NB4 (cell line): ENCODE measurements at places on chromosomes 6 and 20.
A peak's percentile ranks its signal among the peaks of the same experiment; 100 is the strongest.

GRCh38 chr20:19456595-19457395 is 244.4 kb downstream of the SLC24A3 start:
- DNase-seq, result peak; percentile 62

- peak; percentile 64 for DNase-seq
These were observed 81.1 kb downstream of the STXBP5 start for GRCh38 chr6:147285087-147285855.

GRCh38 chr6:7543789-7544424 is 2.4 kb downstream of the DSP start:
- peak; percentile 35 for DNase-seq

DNA sequence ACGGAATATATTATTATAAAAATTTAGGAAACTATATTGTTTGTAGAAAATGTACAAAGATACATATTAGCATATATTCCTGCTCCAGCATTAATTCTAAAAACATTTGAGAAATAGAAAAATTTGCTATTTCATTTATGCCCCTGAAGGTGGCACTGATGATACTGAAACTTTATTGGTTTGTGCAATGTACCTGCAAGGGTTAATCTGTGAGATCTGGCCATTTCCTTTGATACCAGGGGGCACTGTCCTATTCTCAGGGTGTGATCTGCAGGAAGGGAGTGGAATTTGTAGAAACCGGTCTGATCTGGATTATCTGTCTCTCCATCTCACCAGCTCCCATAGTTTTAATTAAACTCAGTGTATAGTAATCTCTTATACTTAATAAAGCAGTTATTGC is 625.1 kb upstream of the IMPG1 start:
- DNase-seq, result peak; percentile 12

GRCh38 chr6:41680182-41680965 is 42.1 kb downstream of the MDFI start:
- no peak for DNase-seq

DNA sequence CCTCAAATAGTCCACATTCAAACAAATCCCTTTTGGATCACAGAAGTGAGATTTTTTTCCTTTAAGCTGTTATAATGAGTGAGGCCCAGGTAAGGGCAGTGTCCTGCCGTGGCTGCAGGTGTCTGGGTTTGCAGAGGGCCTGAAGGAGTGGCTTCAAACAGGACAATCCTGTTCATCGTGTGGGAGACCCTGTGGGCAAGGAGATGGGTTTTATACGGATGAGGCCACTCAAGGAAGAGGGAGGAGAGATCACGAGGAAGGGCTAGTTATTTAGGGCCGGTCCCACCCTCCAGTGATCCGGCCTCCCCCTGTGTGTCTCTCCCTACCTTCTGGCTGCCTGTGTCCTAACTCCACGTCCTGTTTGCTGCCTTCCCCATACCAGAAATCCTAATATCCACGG is 33.8 kb downstream of the PPP1R14C start:
- no peak for DNase-seq

DNA sequence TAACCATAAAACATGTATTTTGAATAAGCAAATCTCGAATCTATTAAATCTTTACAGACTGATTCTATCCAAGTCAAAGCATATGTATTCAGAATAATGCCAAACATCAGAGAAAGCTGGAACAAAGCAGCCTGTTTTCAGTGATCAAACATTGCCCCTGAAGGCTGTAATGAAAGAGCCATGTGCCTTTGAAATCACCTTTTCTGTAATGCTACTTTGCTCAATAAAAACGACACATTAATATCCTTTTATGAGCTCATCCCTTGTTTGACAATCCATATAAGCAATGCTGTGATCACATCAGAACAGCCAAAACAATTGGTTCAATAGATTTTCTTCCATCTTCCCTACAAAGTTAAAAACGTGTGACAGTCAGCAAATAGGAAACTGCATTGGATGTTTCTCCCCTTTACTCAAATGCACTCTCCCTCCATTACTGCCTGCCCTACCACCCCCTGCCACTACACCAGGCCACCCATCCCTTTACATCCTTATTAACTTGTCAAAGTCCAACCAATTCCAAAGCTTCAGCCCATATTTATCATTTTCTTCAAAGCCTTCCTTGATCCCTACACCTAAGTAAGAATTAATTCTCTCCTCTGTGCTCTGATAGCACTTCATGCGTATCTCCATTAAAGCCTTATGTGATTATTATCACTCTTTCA is 42.0 kb downstream of the THEMIS start:
- no peak for DNase-seq

GRCh38 chr6:79586548-79586947 is 44.6 kb upstream of the SH3BGRL2 start:
- DNase-seq, result peak; percentile 16

GRCh38 chr6:14811775-14812428 is 434.0 kb upstream of the JARID2 start:
- DNase-seq, result no peak

DNA sequence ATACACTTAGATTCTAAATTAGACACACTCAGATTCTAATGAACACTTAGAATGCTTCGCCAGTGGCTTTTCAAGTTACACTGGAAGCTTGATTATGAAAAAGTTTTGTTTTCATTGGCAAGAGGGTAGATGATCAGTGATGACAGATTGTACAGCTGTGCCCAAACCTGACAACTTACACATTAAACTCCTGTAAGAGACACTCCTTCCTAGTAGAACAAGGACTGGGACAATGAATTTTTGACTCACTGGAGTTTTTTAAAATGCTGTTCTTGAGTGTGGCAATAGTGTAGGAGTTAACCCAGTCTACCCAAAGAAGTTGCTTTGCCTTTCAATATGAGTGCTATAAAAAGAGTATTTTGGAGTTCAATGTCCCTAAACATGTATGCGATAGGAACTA is 140.8 kb downstream of the SLC16A10 start:
- DNase-seq, result peak; percentile 21

GRCh38 chr6:7215798-7216231 is 97.2 kb downstream of the SSR1 start:
- DNase-seq, result no peak

GRCh38 chr6:36838896-36839748 is at the start of gene CPNE5:
Gene CPNE5 (minus strand): TSS chr6:36839444. CDS start chr6:36839377, 67 bp downstream.
- no peak for DNase-seq

DNA sequence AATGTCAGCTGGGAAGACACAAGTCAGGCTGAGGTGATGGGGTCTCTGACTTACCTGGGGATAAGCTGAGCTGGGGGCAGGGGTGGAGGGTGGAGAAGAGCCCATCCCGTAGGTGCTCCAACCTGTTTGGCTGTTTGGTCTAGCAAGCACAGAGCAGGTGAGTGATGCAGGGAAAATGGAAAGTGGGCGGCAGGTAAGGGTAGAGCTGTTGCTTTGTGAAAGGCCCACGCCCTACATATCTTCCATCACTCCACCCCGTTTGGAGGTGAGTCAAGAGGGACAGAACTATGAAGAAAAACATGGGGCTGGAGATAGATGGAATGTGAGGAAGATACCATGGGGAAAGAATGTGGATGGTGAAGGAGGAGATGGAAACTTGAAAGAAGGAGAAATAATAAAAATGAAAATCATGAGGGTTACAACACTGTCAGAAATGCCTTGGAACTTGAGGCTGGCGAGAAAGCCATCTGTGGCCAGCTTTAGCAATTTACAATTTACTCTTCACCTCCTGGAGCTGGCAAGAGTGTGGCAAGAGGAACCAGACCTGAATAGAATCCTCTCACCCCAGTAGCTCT is 1.3 kb downstream of the LY6G6C start:
- DNase-seq, result no peak

GRCh38 chr20:1346315-1346969 is 17.5 kb upstream of the SDCBP2 start:
- no peak for DNase-seq

DNA sequence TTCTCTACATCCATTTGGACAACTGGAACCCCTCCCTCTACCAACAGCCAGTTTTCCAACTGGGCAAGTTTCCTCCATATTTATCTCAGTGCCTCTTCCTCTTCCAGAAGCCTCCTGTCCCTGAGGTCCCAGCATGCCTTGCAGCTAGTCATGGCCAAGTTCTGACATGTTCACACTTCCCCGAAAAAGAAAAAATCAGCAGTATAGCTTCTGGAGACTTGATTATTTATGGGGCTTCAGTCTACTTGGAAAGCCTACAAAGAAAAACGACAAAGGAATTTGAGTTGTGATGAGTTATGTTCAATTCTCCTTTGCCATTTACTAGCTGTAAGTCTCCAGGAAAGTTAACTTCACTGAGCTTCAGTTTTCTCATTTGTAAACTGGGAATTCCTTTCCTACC is 406.5 kb downstream of the MAFB start:
- DNase-seq, result no peak

DNA sequence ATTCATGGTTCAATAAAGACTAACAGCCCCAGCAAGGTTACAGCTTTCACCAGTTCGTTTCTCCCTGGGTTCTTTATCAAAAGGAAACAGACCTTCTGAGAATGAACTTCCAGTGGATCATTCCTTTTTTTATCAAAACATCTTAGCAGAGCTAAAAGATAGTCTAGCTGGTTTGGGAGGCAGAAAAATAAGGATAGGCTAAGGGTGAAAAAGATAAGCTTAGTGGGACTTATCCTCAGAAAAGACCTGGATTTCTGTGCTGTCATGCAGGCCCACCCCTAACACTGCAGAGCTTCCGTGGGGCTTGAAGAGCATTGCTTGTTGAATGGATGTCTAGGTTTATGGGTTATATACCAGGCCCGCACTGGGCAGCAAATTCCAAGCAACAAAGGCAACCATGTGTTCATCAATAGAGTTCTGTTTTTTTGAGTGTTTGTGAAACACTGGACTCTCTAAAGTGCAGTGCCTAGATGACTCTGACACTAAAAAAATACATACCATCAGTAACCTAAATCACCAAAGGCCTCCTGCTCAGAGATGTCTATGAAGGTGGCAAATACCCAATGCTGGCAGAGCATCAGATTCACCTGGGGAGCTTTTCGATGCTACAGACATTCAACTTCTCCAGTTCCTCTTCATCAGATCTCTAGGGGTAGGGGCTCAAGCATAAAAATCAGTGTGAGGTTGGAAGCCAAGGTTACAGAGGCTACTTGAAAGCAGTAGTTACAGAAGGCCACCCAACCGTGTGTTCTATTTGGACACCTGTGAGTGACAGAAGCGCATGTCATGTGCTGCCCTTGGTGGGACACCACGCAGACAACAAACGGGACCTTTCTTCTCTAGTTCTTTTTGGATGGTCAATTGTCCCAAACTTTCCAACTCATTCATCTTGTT is 53.0 kb downstream of the TNFAIP3 start:
- DNase-seq, result no peak

- no peak for DNase-seq
These were observed 271.2 kb upstream of the THEMIS start for GRCh38 chr6:128172081-128172480.

DNA sequence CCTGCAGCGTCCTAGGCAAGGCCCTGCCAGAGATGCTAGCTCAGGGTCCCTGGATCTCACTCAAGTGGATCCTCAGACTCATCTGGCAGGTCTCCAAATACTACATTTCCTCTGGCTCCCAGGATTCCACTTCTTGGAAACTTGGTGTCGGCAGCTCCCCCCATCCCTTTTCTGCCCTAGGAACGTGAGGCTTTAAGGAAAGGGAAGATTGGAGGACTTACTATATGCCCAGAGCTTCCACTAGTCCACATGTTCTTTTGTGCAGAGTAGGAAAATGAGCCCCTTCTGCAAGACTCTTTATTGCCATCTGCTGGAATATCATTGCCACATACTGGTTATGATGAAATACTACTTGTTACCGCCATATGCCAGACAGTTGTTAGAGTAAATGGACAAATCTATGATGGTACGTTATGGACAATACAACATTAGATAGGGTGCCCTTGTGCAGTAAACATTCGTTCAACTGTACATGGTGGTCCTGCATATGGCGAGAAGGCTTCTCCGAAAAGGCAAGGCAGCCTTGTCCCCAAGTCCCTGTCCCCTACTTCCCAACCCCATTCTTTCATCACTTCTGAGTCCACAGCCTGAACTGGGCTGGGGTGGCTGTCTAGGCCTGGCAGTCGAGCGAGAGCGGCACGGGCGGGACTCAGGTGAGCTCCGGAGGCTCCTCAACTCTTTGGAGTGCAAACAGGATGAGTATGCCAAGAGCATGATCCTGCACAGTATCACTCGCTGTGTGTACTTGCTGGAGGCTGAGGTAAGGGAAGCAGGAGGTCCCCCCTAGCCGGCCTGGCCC is 780 bp downstream of the ARMC12 start:
- DNase-seq, result peak; percentile 88

DNA sequence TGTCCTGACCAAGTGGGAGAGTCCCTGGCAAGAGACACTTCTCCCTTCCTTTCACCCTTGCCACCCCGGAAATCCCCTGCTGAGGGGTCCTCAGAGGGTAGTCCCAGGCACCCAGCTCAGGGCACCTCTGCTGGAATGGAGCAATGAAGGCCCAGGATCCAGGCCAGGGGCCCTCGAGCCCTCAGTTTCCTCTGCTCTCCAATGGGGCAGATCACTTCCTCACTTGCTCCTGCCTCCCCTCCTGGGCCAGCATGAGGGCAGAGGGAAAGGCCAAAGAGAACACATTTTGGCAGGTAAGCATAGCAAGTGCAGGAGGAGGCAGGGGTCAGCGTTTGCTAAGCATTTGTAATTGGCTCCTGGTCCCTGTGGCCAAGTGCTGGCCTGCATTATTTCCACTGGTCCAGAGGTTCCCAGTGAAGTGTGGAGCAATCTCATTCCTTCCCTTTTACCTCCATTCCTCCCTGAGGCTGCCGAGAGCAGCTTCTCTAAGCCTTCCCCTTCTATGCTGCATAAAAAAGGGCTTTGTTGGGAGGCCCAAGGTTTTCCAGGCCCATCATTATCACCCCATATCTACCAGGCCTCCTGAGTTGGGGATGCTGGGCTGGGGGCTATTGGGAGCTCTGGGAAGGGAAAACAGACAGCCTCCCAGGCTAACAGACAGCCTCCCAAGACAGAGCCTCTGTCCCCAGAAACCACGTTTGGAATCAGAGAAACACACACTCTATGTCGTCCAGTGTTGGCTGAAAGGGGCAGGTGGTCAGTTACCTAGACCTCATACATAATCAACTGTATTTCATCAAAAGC is 28.8 kb upstream of the VEGFA start:
- DNase-seq, result no peak

- no peak for DNase-seq
These were observed 31.6 kb downstream of the SLC2A4RG start for GRCh38 chr20:63771046-63771707.

GRCh38 chr6:151075005-151075404 is 164.8 kb upstream of the AKAP12 start:
- no peak for DNase-seq

DNA sequence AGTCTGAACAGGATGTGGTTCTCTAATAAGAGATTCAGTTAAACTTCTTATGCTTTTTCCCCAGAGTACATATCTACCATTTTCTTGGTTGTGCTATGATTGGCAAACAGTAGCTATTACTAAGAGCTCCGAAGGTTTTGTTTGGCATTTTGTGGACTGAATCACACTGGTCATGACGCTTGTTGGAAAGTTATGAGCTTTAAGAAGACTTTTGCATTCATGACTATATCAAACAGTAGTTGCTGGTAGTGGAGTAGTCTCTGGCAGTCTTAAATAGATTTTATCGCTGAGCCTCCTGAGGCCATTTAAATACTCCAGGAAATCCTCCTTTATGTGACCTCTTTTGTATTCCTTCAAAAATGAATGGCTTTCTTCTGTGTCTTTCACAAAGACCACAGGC is 40.8 kb downstream of the CCDC170 start:
- no peak for DNase-seq

GRCh38 chr20:59456342-59457279 is 147.7 kb upstream of the PHACTR3 start:
- no peak for DNase-seq
